Cardiac muscle cell (in vitro differentiated cells and primary cell): ENCODE measurements at places on chromosomes 4 and X. TPM values are rescaled to one million over a fixed set of nuclear protein-coding genes. Genes with fewer than 3 reads are reported as not detected.

Gene EDNRA
- 43.1 and 46.5 TPM in 2 replicates for total RNA-seq

Gene ITGB1BP2
- total RNA-seq = 99.7 and 158 TPM in 2 replicates

Gene CLIC2
- total RNA-seq = 0.06 TPM in 1 of 2 replicates, not detected in the other

Gene FRAS1
- 13.8 and 20.4 TPM in 2 replicates for total RNA-seq

Gene FOXR2
- total RNA-seq = not detected in 2 replicates

Gene PF4V1
- total RNA-seq = not detected in 2 replicates

Gene AFF2
- total RNA-seq = 6.4 and 8.3 TPM in 2 replicates

Gene STPG2
- total RNA-seq = 0.30 and 0.81 TPM in 2 replicates

Gene RRH
- not detected in 2 replicates for total RNA-seq

Gene ELK1
- 36.6 and 39.4 TPM in 2 replicates for total RNA-seq

DNA sequence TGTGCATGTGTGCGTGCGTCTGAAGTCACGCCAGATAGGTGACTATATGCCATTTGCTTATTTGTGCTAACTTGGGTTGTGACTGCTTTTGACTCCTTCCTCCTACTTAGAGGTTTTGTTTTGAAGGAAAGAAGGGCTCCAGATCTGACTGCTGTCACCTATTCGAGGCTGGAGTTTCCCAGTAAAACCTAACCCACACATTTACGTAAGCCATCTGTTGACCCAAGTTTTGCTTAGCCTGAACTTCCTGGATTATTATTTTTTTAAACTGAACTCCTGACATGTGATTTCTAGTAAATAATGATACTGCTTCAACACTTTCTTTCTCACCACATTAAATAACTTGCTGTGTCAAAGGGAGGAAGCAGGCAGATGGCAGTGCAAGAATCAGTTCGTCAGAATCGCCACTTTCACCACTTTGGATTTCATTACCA is 41.5 kb downstream of the DTHD1 start:
- no peak overlapping the region for H3K4me3 ChIP-seq
- H3K4me1 ChIP-seq = no peaks in the 10 kb centered on the region
- no peak overlapping the region for H3K27ac ChIP-seq
- DNase-seq = no peak

DNA sequence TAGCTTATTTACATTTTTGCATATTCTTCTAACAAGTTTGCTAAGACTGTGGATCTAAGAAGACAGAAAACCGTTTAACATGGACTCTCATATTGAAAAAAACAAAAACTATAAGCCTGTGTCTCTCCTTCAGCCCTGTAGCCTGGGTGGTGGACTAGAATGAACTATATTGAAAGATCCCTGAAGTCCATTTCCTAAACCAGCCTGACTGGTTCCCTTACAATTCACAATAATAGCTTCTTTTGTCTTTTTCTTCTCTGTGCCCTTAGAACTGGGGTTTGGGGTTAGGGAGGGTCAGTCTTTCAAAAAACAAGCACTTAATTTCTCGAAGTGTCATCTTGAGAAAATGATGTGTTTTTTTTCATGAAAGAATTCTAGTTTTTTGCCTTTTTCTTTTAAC is 59.0 kb downstream of the GSTCD start:
- no peak overlapping the region for H3K27ac ChIP-seq
- no peaks in the 10 kb centered on the region for H3K36me3 ChIP-seq
- no peaks in the 10 kb centered on the region for H3K27me3 ChIP-seq
- H3K4me3 ChIP-seq = no peak overlapping the region
- H3K4me1 ChIP-seq = no peaks in the 10 kb centered on the region

- H3K36me3 ChIP-seq = no peaks in the 10 kb centered on the region
- H3K4me1 ChIP-seq = no peaks in the 10 kb centered on the region
- H3K4me3 ChIP-seq = no peak overlapping the region
- H3K27ac ChIP-seq = no peak overlapping the region
- DNase-seq = no peak
Observed at GRCh38 chr4:128688033-128688721, 121.3 kb upstream of the JADE1 start.

- no peaks in the 10 kb centered on the region for H3K27me3 ChIP-seq
- no peak for DNase-seq
- no peak overlapping the region for H3K4me3 ChIP-seq
- H3K27ac ChIP-seq = no peak overlapping the region
Observed at GRCh38 chr4:123121241-123121907, 199.0 kb upstream of the NUDT6 start.

DNA sequence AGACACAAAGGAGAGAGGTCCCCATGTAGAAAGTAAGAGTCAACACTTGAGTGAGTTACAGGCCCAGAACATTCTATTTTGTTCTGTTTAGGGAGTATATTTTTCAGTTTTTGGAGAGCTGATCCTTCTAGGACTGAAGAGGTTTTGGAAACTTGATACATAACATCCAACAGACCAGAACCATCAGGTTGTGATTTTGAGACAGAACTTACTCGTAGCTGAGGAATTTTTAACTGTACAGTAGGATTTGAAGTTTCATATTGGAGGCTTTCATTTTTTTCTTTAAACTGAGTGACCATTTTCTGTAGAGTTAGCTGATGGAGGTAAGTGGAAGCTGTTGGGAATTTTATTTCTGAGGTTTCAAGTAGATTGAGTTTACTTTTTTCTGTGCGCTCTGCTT is 73.3 kb downstream of the NCAPG start:
- no peaks in the 10 kb centered on the region for H3K4me1 ChIP-seq
- no peaks in the 10 kb centered on the region for H3K27me3 ChIP-seq
- no peak overlapping the region for H3K27ac ChIP-seq
- H3K36me3 ChIP-seq = no peaks in the 10 kb centered on the region

DNA sequence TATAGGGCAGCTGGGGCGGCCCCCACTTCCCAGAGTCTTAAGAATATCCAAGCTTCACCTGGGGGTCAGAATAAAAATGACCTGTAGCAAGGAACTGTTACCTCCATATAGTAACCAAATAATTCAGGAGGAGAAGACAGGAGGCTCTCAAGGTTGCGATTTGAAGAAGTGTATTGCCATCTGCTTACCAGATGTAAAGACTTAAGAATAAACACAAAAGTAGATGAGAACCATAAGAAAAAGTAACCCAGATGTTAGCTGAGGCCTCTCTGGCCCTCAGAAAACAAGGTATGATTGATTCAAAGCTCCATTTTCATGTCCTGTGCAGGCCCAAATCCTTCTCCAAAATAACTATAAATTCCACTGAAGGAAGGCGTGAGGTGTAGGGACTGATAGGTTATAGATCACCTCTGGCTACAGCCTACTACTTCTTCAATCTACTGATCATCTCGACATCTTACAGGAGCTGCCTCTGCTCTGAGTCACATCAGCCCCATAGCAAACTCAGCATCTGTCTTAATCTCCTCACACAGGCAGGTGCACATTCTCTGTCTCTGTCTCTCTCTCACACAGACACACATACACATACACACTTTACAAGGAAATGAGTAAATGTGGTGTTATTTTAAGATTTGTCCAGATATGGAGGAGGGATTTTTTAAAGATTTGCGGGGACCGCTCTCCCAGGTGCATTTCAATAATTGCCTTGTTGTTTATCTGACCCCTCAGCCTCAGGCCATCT is 193.9 kb upstream of the EDNRA start:
- DNase-seq = no peak
- no peak overlapping the region for H3K4me3 ChIP-seq
- no peaks in the 10 kb centered on the region for H3K36me3 ChIP-seq

- no peak overlapping the region for H3K4me3 ChIP-seq
- DNase-seq = peak; percentile 68
- no peaks in the 10 kb centered on the region for H3K4me1 ChIP-seq
- H3K27me3 ChIP-seq = no peaks in the 10 kb centered on the region
Observed at GRCh38 chr4:80365928-80366327, 30.4 kb downstream of the CFAP299 start.

GRCh38 chr4:31294655-31295480 is 574.7 kb downstream of the PCDH7 start:
- H3K4me3 ChIP-seq = no peak overlapping the region
- no peaks in the 10 kb centered on the region for H3K36me3 ChIP-seq
- H3K27me3 ChIP-seq = no peaks in the 10 kb centered on the region
- no peaks in the 10 kb centered on the region for H3K4me1 ChIP-seq

GRCh38 chrX:69215161-69215875 is 50.1 kb upstream of the PJA1 start:
- H3K4me3 ChIP-seq = no peak overlapping the region
- H3K27ac ChIP-seq = no peak overlapping the region
- DNase-seq = no peak
- no peaks in the 10 kb centered on the region for H3K36me3 ChIP-seq

GRCh38 chr4:85956293-85956945 is 403.4 kb downstream of the MAPK10 start:
- H3K36me3 ChIP-seq = no peaks in the 10 kb centered on the region
- H3K27ac ChIP-seq = no peak overlapping the region
- H3K27me3 ChIP-seq = no peaks in the 10 kb centered on the region
- no peak for DNase-seq
- H3K4me1 ChIP-seq = no peaks in the 10 kb centered on the region

- H3K4me3 ChIP-seq = no peak overlapping the region
- H3K36me3 ChIP-seq = no peaks in the 10 kb centered on the region
- no peaks in the 10 kb centered on the region for H3K4me1 ChIP-seq
- H3K27me3 ChIP-seq = peaks cover 11% of the 10 kb centered on the region
Observed at GRCh38 chrX:29229802-29230201, 642.6 kb downstream of the IL1RAPL1 start.

DNA sequence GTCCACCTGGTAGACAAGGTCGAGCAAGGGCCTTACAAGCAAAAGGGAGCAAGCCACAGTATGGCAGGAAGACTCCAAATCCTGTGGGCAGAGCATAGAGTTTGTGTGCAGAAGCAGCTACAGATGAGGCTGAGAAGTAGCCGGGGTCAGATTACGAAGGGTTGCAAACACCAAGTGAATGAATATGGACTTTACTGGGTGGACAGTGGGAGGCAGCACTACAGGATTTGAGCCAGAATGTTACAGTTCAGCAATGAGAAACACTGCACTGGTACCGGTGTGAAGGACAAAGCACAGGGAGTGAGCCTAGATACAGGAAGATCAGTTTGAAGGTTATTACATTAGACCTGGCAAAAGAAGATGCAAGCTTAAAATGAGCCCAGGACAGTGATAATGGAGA is 46.1 kb upstream of the HOPX start:
- H3K36me3 ChIP-seq = no peaks in the 10 kb centered on the region
- peaks cover 3% of the 10 kb centered on the region for H3K4me1 ChIP-seq
- no peaks in the 10 kb centered on the region for H3K27me3 ChIP-seq
- no peak overlapping the region for H3K4me3 ChIP-seq

DNA sequence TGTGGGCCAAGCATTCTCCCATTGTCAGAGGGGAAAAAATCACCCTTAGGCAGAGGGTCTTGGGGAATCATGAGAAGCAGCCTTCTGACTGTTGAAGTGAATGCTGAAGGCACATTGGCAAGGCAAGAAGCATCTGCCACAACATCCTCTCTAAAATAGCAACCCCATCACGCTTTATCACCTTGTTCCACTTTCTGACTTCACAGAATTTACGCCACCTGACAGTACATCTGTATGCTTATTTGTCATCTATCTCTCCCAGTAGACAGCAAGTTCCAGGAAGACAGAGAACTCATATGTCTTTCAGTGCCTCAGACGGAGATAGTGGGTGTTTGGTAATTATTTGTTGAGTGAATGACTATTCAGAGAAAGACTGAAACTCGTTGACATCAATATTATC is 68.4 kb upstream of the SCML1 start:
- no peak overlapping the region for H3K4me3 ChIP-seq
- H3K27me3 ChIP-seq = no peaks in the 10 kb centered on the region
- DNase-seq = no peak
- H3K4me1 ChIP-seq = no peaks in the 10 kb centered on the region
- no peak overlapping the region for H3K27ac ChIP-seq

DNA sequence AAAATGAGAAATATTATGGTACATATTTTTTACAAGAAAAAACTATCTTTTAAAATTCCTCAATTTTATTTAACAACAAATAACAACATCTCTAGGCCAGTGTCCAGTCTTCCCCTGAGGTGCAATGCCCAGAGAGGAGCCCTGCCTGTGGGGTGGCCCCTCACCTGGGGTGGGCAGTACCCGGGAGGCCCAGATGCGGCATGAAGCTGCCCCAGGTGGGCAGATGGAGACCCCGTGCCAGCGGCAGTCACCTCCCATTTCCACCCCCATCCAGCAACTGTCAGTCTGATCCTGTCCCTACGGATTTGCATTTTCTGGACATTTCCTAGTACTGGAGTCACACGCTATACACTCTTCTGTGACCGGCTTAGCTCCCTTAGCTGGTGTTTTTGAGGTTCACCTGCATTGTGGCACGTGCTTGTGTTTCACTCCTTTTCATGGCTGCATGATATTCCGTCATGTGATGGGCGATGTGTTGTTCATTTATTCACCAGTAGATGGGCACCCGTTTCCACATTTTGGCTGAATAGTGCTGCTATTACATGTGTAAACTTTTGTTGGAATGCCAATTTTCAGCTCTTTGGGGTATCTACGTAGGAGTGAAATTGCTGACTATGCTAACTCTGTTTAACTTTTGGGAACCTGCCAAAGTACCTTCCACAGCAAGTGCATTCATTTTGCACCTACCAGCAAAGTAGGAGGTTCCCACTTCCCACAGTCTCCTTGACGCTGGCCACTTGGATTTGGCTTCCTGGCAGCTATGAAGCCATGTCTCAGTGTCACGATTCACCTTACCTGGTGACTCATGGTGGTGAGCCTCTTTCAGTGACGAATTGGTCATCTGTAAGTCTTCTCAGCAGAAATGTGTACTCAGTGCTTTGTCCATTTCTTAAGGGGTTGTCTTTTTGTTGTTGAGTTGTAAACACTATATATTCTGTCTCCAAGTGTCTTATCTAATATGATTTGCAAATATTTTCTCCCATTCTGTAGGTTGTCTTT is 11.7 kb upstream of the MAEA start:
- H3K27me3 ChIP-seq = no peaks in the 10 kb centered on the region
- no peaks in the 10 kb centered on the region for H3K36me3 ChIP-seq
- DNase-seq = no peak
- H3K4me3 ChIP-seq = no peak overlapping the region
- no peak overlapping the region for H3K27ac ChIP-seq

DNA sequence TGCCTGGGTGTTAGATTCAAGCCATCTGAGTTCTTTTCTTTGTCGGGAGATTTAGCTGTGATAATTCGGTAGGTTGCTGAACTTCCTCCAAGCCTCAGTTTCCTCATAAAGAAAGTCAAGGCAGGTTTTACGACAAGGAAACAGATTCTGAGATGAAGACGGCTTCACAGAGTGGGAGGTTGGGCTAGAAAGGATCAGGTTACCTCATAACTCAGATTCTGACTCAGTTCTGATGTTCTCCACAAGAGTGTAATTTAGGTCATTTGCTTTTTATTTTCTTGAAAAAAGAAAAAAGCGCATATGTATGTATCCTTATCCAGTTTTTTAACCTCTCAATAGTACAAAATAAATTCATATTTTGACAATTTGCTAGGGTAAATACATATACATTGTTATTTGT is 47.2 kb upstream of the ELOVL6 start:
- no peaks in the 10 kb centered on the region for H3K27me3 ChIP-seq
- no peak for DNase-seq
- no peak overlapping the region for H3K27ac ChIP-seq
- H3K4me3 ChIP-seq = no peak overlapping the region
